Activated CD4-positive, alpha-beta memory T cell treated with anti-CD3 and anti-CD28 coated beads, Interleukin-2, amount 10 ng/mL, durations not matched to agents 7 days and 5 days (primary cell): ENCODE measurements at places on chromosomes 12 and 14. TPM values are rescaled to one million over a fixed set of nuclear protein-coding genes. Genes with fewer than 3 reads are reported as not detected.

- no peak for DNase-seq
These were observed 32.7 kb downstream of the ZCCHC8 start for GRCh38 chr12:122467983-122468382.

- DNase-seq = no peak
These were observed 1036.1 kb downstream of the TMEM121 start for GRCh38 chr14:106562451-106562850.

GRCh38 chr14:34797747-34798583 is 77.2 kb downstream of the BAZ1A start:
- peak; percentile 17 for DNase-seq

- no peak for DNase-seq
These were observed 338.2 kb downstream of the TRHDE start for GRCh38 chr12:72610342-72610741.

GRCh38 chr14:64225151-64225757 is 68.9 kb downstream of the ESR2 start:
- no peak for DNase-seq

- no peak for DNase-seq
These were observed 115.4 kb upstream of the PPFIA2 start for GRCh38 chr12:81874586-81874985.

- DNase-seq = no peak
These were observed 50.1 kb downstream of the RERG start for GRCh38 chr12:15171012-15171655.

- no peak for DNase-seq
These were observed 249.7 kb downstream of the SPTSSA start for GRCh38 chr14:34212172-34212929.

DNA sequence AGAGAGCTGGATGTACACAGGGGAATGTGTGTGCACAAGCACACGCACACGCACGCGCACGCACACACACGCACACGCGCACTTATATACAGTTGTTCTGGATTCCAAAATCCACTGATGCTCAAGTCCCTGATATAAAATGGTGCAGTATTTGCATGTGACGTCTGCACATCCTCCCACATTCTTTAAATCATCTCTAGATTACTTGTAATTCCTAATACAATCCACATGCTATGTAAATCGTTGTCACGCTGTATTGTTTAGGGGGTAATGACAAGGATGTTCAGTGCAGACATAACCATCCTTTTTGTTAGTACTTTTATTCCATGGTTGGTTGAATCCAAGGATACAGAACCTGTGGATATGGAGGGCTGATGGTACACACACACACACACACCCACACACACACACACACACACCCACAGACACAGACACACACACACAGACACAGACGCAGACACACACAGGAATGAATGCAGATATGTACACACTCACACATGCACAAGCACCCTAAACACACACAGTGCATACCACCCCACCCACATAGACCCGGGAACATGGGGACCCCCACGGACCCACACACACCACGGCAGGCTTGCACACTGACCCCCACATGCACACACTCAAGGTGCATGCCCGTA is 188.5 kb upstream of the PRMT8 start:
- no peak for DNase-seq

DNA sequence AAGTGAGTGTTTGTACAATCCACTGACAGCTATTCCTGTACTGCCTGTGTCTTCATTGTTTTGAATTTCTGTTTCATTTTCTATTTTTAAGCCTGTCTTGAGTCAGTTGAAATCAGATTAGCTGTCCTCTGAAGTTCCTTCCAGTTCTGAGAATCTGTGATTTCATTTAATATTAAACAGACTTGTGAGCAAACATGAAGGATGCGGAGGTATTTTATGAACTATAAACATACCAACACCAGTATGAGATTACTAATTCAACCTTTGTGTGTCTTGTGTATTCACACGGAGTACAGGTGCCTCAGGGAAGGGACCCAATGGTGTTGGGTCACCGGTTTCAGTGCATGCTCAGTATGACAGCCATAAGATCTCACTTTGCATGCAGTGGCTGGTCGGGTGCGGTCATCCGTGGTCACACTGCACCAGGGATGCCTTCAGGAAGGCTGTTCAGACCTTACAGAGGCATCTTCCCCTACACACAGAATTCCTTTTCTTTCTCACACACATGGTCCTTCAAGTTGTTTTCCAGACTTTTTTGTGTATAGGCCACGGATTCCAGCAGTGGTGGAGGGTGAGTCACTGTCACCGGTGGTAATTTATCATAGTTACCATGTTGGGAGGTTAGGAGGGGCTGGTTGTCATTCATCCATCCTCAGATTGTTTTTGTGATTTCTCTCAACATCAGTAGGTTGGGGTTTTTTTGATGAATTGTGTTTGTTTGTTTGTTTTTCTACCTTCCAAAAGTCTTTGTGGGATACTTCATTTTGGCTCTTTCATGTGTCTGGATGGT is 103.0 kb upstream of the SFSWAP start:
- DNase-seq = peak; percentile 47

DNA sequence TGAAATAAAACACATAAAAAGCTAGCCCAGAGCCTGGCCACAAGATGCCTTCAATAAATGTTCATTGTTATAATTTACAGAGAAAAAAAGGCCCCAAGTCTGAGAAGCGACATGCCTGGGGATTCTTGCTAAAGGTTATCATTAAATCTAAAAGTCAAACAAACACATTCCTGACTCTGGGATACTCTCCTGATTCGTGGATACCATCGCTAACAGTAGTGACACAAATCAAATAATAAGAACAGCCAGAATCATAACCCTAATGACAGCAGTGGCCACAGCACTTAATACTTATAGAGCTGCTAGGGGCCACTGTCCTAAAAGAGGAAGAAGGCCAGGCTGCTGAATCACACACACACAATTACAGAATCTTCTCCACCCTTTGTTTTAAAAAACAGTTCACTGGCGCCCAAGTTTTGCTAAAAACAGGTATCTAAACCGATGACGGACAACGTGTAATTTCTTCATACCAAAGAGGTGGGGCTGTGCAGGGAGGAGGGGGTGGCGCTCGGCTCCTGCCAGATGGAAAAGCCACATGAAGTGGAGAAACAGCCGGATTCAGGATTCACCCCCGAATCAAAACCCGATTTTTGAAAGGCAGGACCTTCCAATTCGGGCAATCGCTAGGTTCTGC is 1.2 kb downstream of the CLIP1 start:
- peak; percentile 29 for DNase-seq

DNA sequence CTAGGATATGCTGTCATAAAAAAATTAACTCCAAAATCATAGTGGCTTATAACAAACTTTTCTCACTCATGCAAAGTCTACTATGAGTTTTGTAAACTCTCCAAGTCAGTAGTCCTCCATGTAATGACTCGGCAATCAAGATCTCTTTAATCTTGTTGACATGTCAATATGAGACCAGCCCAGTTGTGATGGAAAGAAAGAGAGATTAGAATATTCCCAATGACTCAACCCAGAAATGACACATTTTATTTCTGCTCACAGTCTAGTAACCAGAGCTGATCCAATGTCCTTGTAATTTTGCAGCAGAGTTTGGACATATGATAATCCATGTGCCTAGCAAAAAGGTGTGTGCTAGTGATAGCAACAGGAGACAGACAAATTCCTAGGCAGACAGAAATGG is 112.6 kb upstream of the CNTN1 start:
- DNase-seq = no peak

GRCh38 chr12:92457458-92458180 is 245.2 kb upstream of the PLEKHG7 start:
- no peak for DNase-seq

DNA sequence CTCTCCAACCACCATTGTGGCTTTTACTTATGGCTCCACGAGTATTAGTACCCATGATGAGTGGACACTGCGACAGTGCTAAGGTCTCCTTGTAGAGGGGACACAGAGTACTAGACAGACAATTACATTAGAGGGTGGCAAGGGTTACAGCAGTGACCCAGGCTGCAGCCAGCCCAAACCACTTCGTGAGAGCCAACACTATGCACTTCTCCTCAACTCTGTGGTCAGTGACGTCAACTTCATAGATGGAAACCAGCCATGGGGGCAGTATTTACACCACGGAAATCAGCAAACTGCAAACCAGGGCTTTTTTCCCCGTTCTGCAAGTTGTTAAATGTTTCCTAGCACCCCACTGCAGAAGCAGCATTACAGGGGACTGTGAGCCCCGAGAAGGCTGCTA is 61.6 kb upstream of the ZFP36L1 start:
- peak; percentile 31 for DNase-seq

- no peak for DNase-seq
These were observed 93.4 kb upstream of the SLCO1C1 start for GRCh38 chr12:20601668-20602280.

DNA sequence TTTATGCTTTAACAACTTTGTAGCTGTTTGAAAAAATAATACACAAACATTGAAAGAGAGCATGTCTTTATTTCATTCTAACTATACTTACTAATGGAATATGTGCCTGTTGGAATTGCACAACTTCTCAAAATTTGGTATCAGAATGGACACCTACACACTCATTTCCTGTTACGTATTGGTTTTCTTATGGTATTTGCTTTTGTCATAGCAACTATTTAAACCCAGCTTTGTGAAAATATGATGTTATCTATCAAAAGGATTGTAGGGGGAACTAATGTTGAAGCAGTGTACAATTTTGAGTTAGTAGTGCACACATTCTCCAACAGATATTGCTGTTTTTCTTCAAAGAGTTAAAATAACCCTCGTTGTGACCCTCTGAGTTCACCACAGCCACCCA is 52.6 kb downstream of the RBMS2 start:
- DNase-seq = no peak

- DNase-seq = no peak
These were observed 7.0 kb downstream of the PITPNM2 start for GRCh38 chr12:123143736-123144461.

DNA sequence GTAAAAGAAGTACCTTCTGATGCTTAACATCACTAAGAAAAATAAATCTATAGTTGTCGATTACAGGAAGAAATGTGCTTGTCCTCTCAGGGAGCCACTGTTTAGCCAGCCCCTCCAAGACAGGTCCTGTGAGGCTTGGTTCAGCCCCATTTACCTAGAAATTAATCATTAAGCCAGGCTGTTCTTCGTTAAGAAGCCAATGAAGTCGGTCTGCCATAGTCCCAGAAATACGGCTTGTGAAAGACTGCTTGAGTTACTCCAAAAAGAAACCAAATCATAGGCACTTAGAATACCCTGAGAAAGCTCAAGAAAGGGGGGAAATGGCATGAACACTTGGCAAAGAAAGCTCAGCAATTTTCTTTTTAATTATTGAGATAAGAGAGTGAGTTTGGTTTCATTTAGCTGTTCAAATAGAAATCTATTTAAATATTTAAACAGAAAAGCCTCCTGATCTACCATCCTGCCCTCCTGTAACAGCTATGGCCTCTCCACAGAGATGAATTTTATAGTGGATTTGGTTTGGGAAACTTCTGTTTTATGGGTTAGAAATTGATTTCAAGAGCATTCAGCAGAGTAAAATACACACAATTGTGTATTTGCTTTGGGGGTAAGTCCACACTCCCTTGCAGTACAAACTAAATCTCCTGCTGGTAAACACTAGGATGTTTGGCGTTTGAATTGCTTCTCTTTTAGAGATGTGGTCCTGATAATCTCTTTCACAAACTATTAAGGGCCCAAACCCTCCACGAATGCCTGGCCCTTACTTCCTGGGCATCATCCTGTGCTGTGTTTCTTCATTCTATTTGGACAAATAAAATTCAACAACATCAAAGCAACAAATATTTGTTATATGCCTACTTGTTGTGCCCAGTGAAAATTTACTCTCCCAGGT is 234.4 kb downstream of the SEC23A start:
- DNase-seq = no peak

DNA sequence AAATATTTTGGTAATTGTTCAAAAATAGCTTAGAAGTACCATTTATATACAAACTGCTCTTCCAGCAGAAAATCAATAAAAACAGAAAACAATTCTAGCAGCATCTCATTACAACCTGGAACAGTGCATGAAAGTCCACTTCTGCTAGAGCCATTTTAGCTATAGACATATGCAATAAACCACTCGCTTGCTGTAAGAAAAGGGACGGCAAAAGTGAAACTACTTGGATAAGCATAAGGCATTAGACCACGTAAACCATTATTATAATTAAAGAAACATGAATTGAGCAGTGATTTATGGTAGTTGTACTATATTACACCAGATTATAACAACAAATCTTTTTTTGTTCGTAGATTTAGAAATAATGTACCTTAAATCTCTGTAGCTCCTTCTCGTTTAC is 48.7 kb downstream of the LRIG3 start:
- DNase-seq = no peak

DNA sequence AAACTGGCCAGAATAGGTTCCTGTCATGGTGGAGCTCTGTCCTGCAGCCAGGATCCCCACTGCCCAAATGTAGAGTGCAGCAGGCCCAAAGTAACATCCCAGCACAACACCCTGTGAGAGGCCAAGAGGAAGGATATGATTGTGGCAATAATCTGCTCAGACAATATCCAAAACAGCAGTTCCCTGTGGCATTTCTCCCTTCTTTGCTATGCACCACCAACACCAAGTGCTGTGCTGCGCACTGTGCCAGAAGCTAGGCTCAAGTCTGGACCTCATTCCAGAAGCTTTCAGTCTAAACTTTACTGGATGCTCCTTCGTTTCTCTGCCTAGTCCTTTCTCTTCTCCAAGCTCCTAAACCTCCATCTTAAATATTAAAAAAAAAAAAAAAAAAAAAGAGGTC is 33.4 kb downstream of the SLC11A2 start:
- DNase-seq = no peak

- DNase-seq = no peak
These were observed 198.6 kb downstream of the BCAT1 start for GRCh38 chr12:24750263-24750662.

DNA sequence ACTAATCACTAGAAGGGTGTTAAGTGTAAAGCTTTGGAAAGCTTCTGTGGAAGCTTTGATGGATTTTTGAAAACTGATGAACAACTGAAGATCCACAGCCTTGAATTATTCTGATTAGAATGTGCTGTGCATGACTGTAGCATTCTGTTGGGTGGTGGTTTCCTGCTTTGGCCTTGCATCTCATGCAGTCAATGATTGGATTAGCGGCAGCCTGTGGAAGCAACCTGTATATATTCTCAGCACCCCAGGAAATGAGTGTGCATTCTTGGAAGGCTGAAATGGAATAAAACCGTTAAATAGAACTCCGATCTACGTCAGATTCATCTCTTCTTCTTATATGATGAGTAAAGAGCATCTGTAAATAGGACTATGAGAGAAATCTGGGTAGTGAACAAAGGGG is 120.2 kb downstream of the SLC16A7 start:
- DNase-seq = no peak

TMBIM6 gene
- 613 TPM for total RNA-seq

LMNTD1 gene
- not detected for total RNA-seq

KITLG gene
- total RNA-seq = not detected

THAP2 gene
- 6.4 TPM for total RNA-seq

DEPDC4 gene
- total RNA-seq = 1.3 TPM

OTOGL gene
- not detected for total RNA-seq

KRT2 gene
- total RNA-seq = not detected

CEP170B gene
- 3.0 TPM for total RNA-seq

ANKS1B gene
- total RNA-seq = 0.30 TPM

RHOJ gene
- not detected for total RNA-seq

AKAP6 gene
- 1.1 TPM for total RNA-seq

BATF gene
- total RNA-seq = 66.1 TPM

SLC24A4 gene
- total RNA-seq = not detected

GLT8D2 gene
- not detected for total RNA-seq

GALNT9 gene
- total RNA-seq = not detected

SP7 gene
- not detected for total RNA-seq

YLPM1 gene
- 55.4 TPM for total RNA-seq

CCDC196 gene
- not detected for total RNA-seq

COX8C gene
- total RNA-seq = not detected
